Activated CD4-positive, alpha-beta T cell treated with anti-CD3 and anti-CD28 coated beads, Interleukin-2, amount 50 U/mL, for 48 hours (primary cell): ENCODE measurements at places on chromosomes 1 and 21.

DNA sequence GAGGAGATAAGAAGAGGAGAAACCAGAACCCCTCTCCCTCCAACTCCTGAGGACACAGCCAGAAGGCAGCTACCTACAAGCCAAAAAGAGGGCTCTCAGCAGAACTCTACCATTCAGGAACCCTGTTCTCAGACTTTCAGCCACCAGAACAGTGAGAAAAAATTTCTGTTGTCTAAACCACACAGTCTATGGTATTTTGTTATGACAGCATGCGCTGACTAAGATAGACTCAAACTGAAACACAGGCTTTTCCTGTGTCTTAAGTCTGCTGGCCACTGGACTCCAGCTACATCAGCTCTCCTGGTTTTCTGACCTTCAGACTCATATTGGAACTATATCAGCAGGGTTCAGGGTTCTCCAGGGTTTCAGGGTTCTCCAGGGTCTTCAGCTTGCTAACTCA is 126.5 kb upstream of the TNFSF4 start:
- no peak for DNase-seq

DNA sequence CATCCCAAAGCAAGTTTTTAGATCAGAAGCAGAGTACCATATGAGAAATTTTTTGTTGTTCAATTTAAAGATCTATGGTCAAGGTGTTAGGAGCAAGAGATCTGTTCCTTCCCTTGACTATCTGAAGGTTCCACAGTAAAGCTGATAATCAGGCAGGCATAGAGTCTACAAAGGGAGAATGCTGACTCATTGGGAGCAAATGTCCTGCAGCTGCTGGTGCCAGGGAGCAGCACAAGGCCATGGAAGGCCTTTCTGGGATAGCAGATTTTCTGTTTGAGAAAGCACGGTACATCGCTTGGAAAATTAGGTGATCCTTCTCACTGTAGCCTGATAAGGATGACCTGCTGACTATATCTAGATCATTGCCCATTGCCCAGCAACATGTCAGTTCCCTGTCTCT is 210.1 kb upstream of the C1orf87 start:
- no peak for DNase-seq

DNA sequence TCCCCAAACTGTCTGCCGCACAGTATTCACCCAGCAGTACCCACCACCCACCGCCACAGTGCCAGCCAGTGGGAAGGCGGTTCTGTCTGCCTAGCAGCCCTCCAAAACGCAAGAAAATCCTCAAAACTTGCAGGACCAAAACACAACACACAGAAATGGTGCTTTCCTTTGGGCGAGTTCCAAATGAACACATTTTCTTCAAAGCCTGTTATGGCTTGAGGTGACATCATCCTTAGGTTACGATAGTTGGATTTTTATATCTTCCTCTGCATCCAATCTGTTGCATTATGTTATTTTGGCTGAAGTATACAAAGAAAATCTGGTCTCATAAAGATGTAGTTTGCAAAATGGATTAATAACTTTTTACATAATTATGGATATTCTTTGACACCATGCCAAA is 8.4 kb upstream of the SPRR3 start:
- no peak for DNase-seq

DNA sequence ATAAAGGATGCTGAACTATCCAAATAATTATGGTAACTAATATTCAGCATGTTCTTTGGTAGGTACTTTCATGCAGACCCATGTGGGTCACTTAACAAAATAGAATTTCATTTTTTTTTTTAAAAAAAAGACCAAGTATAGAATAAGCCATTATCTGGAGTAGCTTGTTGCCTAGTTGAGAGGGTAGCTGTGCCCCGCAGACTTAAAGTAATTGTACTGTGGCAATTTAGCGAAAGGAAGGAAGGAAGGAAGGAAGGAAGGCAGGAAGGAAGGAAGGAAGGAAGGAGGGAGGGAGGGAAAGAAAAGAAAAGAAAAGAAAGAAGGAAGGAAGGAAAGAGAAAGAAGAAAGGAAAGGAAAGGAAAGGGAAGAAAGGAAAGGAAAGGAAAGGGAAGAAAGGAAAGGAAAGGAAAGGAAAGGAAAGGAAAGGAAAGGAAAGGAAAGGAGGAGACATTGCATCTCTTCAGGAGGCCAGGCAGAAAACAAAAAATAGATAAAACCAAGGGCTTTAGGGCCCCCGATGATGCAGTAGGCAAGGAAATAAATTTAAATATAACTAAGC is 35.3 kb upstream of the C1orf21 start:
- no peak for DNase-seq

- no peak for DNase-seq
Measured at GRCh38 chr1:202656951-202657646, 53.2 kb downstream of the SYT2 start.

DNA sequence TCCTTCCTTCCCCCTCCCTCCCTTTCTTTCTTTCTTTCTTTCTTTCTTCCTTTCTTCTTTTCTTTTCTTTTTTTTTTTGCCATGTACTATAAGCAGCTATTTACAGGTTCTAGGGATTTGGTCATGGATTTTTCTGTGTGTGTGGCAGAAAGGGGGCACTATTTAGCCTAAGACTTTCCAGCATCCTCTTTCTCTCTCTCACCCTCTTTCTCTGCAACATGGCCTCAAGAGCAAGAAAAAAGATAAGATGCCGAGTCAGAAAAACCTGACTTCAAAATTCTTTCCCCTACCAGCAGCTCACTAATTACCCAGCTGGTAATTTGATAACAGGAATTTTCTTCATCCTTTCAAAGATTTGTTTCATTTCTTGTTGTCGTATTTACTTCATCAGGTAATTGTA is 458.3 kb upstream of the ADAMTS5 start:
- no peak for DNase-seq

DNA sequence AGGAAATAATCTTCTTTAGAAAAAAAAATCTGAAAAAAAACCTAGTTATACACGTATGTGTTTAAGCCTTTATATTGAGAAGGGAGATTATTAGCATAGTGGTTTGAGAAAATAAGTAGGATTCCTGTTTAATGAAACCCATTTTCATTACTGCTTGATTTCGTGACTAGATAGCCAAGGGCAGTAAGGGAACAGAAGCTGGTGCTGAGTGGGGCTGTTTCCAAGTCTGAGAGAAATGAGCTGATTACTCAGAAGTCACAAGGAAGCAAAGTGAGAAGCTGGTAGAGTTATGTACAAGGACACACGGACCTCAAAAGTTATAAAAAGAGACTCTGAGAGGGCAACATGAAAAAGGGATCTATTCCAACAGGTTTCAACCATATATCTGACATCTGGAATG is 256.5 kb downstream of the TTLL7 start:
- DNase-seq, result no peak

GRCh38 chr1:106608841-106609240 is 447.6 kb upstream of the PRMT6 start:
- DNase-seq, result no peak

DNA sequence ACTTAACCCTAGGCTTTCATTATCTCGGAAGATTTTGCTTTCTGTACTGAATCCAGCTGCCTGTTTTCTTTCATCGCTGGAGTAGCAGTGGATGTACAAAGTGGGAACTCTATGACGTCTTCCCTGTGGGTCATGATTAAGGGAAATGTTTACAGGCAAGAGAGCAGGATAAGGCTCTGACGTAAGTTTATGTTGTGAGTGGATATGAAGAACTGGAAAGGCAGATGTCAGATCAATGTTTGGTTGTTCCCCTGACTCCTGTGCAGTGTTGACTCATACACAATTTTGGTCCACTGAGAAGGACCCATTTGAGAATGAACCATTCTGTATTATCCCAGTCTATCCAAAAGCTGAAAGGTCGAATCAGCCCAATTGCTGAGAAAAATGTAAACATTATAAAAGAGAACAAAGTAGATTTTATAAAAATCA is 292.4 kb downstream of the GRIK1 start:
- DNase-seq, result no peak

DNA sequence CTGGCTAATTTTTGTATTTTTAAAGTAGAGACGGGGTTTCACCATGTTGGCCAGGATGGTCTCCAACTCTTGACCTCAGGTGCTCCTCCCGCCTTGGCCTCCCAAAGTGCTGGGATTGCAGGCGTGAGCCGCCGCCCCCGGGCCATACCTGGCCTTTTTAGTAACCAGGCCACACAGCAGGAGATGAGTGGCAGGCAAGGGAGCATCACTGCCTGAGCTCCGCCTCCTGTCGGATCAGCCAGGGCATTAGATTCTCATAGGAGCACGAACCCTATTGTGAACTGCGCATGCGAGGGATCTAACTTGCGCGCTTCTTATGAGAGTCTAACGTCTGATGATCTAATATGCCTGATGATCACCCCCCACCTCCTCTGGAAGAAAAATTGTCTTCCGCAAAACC is 308.7 kb upstream of the PRMT6 start:
- no peak for DNase-seq

DNA sequence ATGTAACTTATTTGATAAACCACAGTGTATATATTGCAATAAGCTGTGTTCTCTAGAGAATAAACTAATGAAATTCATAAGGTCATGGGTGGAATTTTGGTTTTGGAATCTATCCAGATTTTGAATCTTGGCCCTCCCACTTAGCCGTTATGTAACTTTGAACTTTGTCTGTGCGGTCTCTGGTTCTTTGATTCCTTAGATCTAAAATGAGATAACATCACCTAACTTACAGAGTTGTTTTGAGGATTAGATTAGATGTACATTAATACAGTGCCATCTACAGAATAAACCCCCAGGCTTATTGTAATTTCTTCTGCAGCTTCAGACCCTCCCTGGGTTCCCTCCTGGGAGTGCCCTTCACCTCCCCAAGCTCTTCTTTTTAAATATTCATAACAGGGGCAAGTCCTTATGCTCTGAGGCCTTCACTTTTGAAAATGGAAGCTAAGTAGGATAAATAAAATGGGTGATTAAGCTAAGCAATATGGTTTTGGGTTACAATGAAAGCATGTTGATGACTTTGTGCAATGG is 124.3 kb downstream of the ATG4C start:
- no peak for DNase-seq

DNA sequence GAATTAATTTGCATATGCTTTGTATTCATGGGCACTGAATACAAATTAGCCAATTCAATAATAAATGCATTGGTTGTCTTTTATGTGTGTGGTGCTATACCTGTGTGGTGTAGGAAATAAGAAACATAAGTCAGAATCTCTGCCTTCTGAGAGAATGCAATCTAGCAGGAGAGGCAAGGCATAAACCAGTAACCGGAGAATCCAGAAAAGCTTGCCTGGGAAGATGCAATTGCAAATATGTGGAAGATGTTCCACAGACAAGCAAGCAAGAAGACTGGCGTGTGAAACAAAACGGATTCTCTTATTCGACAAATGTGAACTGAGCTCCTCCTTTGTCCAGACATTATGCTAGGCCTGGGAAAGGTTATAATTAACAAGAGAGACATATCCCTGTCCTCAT is 134.3 kb downstream of the NR5A2 start:
- no peak for DNase-seq

- no peak for DNase-seq
Measured at GRCh38 chr21:34524646-34525601, 12.9 kb upstream of the KCNE1 start.

DNA sequence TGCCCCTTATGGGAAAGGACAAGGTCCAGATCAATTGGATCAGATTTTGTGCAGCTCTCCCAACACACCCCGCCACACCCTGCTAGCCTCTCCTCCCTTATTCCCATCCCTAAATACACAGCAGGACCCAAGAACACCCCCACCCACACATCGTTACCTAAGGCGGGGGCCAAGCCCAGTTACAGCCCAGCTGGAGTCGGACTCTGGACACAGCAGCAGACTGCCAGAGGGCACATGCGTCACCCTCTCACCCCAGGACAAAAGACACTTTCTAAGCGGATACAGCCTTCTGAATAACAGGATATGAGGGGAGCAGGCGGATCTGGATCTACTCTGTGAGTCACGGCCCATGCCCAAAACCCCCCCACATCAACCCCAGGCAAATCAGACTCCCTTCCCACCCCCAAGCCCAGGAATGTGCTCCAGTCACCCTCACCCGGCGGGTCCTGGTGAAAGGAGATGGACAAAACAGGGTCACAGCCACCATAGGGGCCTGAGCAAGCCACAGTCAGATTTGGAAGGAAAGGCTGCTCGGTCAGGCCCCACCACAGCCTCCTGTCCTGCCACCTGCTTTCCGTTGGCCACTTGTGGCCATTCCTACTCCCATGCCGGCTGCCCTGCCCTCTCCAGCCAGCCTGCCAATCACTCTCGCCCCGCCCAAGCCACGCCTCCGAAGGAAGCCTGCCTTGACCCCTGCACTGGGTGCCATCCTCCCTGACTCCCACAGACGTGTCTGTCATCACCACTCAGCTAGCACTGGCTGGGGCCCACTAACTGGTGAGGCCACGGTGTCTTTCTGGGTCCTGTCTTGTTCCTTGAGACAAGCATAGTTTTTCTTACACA is 4.0 kb downstream of the S100A16 start:
- DNase-seq, result no peak

- no peak for DNase-seq
Measured at GRCh38 chr1:224245188-224245587, 62.1 kb downstream of the DEGS1 start.

DNA sequence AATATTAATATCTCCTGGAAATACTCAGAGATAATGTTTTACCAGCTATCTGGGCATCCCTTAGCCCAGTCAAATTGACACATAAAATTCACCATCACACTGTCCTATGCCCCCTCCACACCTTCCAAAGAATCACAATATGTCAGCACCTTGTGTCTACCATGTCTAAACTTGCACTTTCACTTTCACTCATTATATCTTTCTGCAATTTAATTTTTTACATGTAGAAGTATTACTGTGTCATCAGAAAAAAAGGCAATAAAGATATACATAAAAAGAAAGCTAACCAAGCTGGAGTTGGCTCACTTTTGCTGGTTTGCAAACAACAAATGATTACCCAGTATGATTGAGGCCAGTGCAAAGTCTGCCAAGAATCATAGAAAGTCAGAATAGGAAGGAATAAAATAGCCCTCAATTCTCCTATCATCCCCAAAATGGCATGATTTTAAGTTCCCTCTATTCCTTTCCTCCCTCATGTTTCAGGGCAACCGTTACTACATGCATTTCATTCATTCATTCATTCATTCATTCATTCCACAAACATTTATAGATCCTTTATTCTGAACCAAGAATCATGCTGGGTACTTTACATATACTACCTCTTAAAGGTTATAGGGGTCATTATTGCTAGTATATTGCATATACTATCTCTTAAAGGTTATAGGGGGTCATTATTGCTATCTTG is 5.9 kb upstream of the LUZP1 start:
- no peak for DNase-seq

DNA sequence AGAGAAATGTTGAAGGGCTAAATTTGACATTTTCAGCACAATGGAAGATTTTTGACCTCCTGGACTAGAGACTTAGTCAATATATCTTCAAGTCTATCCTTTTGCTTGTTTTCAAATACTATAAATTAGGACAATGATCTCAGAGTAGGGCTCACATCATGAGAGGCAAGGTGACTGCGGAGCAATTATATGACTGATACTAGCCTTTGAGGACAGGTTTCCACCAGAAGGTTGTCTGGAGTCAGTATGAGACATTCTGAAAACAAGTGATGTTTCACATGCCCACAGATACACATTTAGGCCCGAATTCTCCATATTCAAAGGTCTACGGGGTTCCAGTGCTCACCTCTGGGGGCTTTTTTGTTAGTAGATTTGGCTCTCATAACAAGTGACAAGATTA is 142.3 kb upstream of the SAMSN1 start:
- DNase-seq, result no peak

- no peak for DNase-seq
Measured at GRCh38 chr21:15943009-15943666, 213.4 kb downstream of the USP25 start.
